ENCODE measurements at places on chromosomes 16 and 17.

GRCh38 chr17:35254107-35254773 lies 11.4 kb downstream of the SLFN5 start:
- DNase-seq = peak; percentile 99

- DNase-seq = no peak
These were observed 306.3 kb upstream of the HSBP1 start for GRCh38 chr16:83501481-83501880.

GRCh38 chr17:19260958-19261357 lies 23.8 kb downstream of the EPN2 start:
- no peak for DNase-seq

DNA sequence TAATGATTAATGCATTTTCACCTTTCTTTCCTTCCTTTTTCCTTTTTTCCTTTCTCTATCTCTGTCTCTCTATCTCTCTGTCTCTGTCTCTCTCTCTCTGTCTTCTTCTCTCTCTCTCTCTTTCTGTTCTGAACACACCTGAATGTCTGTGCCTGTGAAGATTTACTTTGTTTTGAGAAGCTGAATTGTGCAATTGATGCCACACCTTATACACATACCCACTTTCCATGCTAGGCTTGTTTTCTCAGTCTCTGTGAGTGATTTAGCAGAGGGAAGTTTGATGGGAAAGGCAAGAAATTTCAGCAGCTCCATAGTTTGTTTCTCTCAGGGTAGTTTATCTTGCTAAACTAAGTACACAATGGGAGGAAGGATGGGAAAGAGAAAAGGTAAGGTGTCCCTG lies 9.3 kb upstream of the CAPNS2 start:
- DNase-seq = no peak

GRCh38 chr16:2852003-2852730 lies 5.8 kb downstream of the PRSS22 start:
- no peak for DNase-seq

DNA sequence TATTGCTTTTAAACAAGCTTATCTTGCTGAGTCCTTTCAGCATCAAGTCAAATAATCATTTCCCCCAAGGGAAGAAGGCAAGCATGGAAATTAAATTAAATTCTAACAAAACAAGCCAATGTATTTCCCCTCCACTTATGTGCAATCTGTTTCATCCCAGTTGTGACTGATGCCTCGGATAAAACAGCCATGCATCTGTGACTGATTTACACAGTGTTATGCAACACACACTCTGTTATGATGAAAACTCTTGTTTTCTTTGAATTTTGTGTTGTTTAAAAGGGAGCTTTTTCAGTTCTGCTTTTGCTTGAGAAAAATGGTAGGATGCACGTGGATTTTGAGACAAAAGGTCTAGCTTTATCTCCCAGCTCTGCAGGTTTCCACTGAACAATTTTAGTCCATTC lies 32.6 kb downstream of the TMEM100 start:
- no peak for DNase-seq

DNA sequence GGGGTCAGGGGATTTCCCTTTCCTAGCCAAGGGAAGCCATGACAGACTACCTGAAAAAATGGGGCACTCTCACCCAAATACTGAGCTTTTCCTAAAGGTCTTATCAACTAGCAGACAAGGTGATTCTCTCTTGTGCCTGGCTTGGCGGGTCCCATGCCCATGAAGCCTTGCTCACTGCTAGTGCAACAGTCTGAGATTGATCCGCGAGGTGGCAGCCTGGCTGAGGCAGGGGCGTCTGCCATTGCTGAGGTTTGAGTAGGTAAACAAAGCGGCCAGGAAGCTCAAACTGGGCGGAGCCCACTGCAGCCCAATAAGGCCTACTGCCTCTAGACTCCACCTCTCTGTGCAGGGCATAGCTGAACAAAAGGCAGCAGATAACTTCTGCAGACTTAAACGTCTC lies 152.6 kb upstream of the PMFBP1 start:
- DNase-seq = no peak

DNA sequence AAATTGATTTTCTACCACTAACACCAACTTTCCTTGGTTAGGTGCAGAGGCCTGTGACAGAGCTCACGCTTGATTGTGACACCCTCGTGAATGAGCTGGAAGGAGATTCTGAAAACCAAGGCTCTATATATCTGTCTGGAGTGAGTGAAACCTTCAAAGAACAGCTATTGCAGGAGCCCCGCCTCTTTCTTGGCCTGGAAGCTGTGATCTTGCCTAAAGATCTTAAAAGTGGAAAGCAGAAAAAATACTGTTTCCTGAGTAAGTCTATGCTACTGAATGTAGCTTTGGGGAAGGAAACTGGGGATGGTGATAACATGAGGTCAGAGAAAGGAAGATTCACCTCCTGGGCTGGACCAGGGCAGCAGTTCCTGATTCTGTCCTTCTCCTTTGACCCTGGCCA lies 38.3 kb downstream of the REXO5 start:
- no peak for DNase-seq

- DNase-seq = no peak
These were observed 3.1 kb downstream of the SCNN1G start for GRCh38 chr16:23185656-23186055.

GRCh38 chr16:68636818-68637217 lies 8.3 kb upstream of the CDH3 start:
- peak; percentile 8 for DNase-seq

GRCh38 chr16:68149596-68149995 lies 64.4 kb downstream of the NFATC3 start:
- DNase-seq = no peak

All from fibroblast of pulmonary artery (primary cell).